ENCODE measurements at places on chromosomes 12 and 14.

DNA sequence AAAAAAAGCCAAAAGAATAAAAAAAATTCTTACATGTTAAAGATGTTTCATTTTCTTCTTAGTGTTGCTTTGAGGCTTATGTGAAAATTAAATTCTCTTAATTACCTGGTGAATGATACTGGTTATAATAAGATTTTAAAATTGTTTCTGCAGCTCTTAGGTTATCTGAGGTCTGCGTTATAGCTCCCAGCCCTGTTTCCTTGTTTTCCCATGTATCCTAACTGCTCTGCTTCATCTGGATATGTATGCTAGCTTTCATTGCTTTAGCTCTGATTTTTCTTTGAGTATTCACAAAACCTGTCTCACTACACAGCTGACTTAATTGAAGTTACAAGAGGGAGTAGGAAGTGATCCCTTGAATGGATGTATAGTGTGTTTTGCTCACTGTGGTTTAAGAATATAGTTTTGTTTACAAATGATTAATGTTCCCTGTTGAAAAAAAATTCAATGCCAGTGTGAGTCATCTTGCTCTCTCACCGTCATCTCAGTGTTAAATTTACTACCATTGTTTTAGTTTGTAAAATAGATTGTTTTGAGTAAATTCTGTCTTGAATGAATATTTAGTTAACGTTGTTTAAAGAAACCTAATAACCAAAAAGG is 26.8 kb downstream of the CPSF6 start:
- peak; percentile 55 for DNase-seq

DNA sequence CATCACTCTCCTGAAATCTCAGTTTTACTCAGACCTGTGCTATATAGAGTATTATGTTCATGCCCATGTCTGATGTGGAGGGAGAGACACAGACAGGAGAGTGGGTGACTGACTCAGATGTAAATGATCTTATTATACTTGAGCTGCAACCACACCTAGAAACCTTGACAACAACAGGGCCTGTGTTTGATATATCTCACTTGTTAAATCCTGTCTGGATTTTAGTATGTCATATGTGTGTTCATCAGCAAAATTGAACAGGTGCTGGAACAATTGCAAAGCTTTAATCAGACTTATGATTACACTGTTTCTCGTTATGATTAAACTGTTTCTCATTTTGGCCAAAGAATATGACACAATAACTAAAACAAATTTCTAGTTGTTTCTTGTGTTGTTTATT is 37.7 kb downstream of the DIP2B start:
- peak; percentile 35 for DNase-seq

DNA sequence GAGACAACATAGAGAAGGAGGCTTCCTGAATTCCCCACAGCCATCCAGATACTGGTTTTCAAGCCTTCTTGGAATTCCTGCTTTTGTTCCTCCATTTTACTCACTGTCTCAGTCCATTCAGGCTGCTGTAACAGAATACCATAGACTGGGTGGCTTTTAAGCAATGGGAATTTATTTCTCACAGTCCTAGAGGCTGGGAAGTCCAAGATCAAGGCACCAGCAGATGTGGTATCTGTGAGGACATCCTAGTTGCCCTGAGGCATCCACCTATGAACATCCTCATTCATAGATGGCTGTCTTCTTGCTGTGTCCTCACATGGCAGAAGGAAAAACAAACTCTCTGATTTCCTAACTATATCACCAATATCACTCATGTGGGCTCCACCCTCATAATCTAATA is 374.9 kb downstream of the FUT8 start:
- no peak for DNase-seq

DNA sequence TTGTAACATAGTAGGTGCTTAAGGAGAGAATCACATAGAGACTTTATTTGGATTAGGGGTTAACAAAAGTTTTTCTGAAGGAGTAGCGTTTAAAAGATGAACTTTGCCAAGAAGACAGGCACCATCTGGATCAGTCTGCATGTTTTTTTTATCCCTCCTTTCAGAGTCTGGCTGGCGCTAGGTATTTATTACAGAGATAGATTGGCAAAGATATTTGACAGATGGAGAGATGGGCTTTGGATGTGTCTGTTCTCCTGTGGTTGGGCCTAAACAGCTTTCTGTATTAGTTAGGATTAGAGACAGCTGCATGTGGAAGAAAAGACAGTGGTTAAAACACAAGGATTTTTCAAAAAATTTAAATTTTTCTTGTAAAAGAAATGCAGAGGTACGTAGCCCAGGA is 133.9 kb downstream of the C12orf75 start:
- no peak for DNase-seq

GRCh38 chr14:52346778-52347177 is 32.7 kb downstream of the PTGER2 start:
- DNase-seq, result no peak

All from adipocyte (in vitro differentiated cells).